Urinary bladder (tissue), 4 donors: ENCODE measurements at places on chromosomes 6 and 20. TPM values are rescaled to one million over a fixed set of nuclear protein-coding genes. Genes with fewer than 3 reads are reported as not detected.

DNA sequence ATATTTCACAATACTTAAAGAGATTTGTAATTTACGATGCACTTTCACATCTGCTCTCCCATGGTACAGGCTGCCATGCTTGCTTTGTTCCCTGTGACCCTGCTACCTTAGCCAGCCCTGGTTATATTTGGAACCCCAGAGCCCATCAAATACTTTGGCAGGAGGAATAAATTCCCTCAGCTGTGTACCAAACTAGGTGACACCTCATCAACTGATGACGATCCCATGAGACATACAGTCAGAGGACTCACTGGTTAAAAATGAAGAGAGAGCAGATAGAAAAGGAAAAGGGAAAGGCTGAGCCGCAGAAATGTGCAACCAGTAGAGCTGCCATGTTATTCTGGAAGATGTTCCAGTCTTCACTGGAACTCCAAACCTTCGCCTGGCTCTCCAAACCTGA, 120.0 kb downstream of the SIM1 start:
- DNase-seq = no peak

- no peak for DNase-seq
These were observed 44.7 kb downstream of the NFATC2 start for GRCh38 chr20:51497542-51498467.

GRCh38 chr20:56414842-56415765, 3.0 kb downstream of the CASS4 start:
- DNase-seq = no peak

DNA sequence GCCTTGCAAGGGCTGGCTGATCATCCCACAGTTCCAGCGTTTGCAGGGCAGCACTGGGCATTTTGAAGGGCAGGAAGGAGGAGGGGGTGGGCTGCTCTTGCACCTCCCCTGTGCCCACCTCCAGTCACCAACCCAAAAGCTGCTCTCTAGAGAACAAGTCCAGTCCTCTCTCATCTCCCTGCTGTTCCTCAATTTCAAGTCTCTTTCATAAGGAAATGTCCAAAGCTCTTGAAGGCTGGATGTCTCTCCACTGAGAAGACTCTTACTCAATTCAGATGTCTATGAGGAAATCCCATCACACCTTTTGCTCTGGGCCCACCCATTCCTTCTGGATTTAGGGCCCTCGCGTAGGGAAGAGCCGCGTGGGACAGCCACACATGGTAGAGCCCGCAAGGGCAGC, 31.7 kb downstream of the WRNIP1 start:
- DNase-seq = no peak

The SLC12A5 gene
- total RNA-seq = 0.69 TPM

The EYA4 gene
- 20.9 TPM for total RNA-seq

The CUL9 gene
- 20.6 TPM for total RNA-seq

The CSE1L gene
- 111 TPM for total RNA-seq
